CD14-positive monocyte (primary cell): ENCODE measurements at places on chromosomes 3 and 15.

DNA sequence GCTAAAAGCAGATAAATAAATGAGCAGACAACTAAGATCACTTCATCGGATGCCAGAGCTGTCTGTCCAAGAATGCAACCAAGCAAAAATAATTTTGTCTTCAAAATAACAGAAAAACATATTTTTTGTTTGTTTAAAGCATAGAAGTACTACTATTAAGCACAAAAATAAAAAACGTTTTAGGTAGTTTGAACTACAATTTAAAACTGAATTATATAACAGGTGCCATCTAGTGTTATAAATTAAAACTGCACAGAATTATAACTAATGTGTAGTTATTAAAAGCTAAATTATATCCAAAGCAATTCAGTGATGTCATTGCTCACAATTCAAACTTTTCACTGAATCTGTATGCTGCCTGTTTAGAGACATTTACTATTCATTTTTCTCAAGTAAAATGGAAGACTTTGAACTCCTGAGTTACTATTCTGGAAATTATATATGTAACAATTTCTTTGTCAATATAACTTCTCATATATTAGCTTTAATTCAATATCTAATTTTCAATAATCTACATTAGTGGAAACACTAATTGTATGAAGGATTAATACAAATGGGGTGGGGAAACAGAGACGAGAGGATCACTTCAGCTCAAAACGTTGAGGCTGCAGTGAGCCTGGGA lies 29.5 kb downstream of the LINS1 start:
- peak; percentile 62 for DNase-seq

- DNase-seq, result no peak
Measured at GRCh38 chr3:185718736-185719593, 105.9 kb downstream of the IGF2BP2 start.

DNA sequence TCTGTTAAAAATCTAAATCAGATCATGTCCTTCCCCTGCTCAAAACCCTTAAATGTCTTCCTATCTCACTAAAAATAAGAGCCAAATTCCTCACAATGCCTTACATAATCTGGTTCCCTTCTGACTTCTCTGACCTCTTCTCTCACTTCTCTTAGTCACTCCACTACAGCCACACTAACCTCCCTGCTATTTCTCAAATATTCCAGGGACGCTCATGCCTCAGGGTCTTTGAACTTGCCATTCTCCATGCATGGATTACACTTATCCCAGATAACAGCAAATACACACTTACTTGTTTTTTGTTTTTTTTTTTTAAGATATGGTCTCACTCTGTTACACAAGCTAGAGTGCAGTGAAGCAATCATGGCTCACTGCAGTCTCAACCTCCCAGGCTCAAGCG lies 8.5 kb downstream of the TP53BP1 start:
- no peak for DNase-seq

GRCh38 chr3:17194116-17194515 lies 309.4 kb downstream of the PLCL2 start:
- DNase-seq, result no peak

DNA sequence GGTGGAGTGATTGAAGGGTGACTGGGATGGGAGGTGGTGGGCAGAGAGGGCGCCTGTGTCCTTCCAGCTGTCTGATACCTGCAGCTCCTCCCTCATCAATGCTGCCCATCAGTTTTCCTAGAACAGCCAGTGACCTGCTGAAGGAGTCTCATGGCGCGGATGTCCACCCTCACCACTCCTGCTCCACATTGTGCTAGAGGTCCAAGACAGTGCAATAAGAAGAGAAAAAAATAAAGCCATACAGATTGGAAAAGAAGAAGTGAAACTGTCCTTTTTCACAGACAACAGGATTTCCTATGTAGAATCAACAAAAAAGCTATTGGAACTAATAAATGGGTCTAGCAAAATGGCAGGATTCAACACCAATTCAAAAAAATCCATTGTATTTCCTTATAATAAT lies 7.4 kb downstream of the ZDHHC19 start:
- DNase-seq, result peak; percentile 47

DNA sequence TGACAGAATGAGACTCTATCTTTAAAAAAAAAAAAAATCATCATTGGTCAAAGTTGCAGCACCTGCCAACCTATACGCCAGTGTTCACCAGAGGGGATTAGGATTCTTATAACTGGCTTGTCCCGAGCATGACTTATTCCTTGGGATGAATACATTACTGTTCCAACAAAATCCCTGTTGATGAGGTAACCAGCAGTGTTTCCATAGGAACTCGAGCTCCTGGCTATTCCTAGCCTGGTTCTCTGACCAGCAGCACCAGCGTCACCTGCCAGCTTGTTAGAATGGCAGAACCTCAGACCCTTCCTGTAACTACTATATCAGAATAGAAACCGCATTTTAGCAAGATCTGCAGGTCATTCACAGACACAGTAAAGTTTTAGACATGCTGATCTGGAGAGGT lies 364.4 kb downstream of the PTPRG start:
- no peak for DNase-seq

DNA sequence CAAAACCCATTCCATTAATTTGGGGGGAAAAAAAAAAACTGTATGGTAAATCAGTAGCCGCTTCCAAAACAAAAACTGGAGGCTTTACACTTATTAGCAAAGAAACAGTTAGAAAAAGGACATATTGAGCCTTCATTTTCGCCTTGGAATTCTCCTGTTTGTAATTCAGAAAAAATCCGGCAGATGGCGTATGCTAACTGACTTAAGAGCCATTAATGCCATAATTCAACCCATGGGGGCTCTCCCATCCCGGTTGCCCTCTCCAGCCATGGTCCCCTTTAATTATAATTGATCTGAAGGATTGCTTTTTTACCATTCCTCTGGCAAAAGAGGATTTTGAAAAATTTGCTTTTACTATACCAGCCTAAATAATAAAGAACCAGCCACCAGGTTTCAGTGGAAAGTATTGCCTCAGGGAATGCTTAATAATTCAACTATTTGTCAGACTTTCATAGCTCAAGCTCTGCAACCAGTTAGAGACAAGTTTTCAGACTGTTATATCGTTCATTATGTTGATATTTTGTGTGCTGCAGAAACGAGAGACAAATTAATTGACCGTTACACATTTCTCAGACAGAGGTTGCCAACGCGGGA lies 9.4 kb upstream of the RPL24 start:
- peak; percentile 56 for DNase-seq

- DNase-seq, result peak; percentile 57
Measured at GRCh38 chr3:105907777-105908176, 39.0 kb upstream of the CBLB start.

DNA sequence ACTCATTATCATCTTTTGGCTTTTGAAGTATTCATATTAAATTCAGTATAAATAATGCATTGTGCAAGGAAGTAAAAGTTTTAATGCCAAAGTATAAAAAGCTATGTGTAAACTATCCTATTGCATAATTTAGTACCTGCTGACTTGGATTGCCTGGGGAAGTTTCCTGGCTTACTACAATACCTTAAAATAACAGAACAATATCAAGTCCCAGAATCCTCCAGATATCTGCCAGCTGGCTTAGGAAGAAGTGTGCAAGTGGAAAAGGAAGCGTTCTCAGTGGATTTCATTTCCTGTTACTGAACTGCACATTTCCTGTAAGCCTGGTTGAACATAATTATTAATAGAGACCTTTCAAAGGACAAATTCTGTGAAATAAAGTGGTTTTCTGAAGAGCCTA lies 236.7 kb downstream of the ADAMTSL3 start:
- no peak for DNase-seq

DNA sequence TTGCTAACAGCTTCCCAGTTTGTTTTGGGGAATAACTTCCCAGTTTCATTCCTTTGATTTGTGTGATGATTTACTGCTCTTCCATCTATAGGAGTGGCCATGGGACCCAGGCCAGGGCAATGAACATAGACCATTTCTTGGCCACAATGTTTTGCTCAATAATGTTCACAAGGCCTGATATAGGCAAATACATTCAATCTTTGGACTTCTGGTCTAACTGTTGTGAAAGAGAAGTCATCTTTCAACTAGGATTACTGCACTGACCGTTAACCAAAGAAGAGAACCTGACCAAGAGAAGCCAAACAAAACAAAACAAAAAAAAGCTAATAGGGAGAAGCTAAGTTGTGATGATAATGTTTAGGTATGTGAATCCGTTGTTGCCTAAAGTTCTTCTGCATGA lies 221.8 kb upstream of the SUCLG2 start:
- DNase-seq, result no peak

DNA sequence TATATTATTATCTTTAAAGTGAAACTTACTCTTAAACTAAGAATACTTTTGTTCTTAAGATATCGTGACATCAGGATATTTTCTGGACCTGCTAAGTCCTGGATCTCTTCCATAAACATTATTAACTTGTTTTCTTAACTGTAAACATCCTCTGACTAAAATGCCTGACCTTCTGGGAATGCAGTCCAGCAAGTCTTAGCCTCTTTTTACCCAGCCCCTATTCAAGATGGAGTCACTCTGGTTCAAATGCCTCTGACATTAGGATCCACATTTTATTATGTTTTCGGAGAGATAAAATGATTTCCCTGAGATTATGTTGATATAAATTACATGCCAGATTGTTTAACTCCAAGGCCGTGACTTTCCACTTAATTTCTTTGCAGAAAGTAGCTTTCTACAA lies 37.6 kb downstream of the OSTN start:
- DNase-seq, result no peak

- DNase-seq, result no peak
Measured at GRCh38 chr15:100049936-100050876, 291.6 kb downstream of the ADAMTS17 start.

DNA sequence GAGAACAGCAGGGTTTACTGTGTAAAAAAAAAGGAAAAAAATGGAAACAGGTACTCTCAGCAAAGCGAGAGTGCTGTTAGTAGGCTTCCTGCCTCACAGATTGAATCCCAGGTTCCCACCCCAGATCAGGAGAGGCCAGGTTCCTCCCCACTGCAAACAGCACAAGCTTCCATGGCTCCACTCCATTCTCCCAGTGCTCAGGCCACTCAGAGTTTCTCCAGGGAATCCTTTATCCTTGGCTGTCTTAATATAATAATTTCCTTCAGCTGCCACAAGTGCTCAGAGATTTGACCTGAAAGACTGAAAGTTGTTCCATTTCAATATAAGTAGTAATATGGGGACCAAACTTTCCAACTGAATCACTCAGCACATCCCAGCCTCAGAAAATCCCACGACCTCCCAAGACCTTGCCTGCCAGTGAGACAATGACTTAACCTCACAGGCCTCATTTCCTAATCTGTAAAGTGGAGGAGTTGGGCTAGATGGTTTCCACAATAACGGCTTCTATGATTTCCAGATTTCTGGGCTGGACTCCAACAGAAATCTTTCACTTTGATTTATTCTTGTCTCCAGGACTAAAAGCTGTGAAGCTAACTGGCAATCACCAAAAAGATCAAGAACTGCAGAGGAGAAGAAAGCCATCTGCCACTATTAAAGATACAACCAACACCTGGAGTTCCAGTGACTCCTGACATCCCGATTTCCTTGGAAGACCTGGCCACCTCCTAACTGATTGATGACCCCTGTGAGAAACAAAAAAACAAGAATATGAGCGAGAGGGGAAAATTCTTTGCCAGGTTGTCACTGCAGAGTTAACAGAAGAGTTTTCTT lies 289.5 kb downstream of the NEK10 start:
- no peak for DNase-seq

DNA sequence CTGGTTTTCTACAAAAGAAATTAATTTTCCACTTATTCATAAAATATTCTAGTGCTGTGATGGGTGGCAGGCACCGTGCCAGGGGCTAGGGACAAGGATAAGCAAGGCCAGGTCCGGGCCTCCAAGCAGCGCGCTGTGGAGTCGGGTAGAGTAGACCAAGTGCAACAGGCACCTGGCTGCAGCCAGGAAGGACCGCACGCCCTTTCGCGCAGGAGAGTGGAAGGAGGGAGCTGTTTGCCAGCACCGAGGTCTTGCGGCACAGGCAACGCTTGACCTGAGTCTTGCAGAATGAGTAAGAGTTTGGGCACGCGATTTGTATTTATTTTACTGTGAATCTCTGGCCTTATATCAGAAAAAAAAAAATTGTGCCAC lies at the start of gene CASR:
CASR (plus strand) TSS at position 148 of the 372 bp plus-strand sequence. CDS start 70,522 bp downstream, outside the sequence.
- DNase-seq, result peak; percentile 6

GRCh38 chr15:41291065-41291631 lies 41.2 kb downstream of the OIP5 start:
- DNase-seq, result peak; percentile 84

DNA sequence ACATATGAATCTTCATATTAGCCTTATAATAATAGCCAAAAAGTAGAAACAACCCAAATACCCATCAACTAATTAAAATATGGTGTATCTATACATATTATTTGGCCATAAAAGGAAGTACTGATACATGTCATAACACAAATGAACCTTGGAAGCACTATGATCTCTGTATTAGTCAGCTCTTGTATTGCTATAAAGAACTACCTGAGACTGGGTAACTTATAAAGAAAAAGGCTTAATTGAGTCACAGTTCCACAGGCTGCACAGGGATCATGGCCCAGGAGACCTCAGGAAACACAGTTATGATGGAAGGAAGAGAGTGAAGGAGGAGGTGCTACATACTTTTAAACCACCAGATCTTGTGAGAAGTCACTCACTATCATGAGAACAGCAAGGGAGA lies 16.0 kb upstream of the CCR2 start:
- DNase-seq, result no peak

DNA sequence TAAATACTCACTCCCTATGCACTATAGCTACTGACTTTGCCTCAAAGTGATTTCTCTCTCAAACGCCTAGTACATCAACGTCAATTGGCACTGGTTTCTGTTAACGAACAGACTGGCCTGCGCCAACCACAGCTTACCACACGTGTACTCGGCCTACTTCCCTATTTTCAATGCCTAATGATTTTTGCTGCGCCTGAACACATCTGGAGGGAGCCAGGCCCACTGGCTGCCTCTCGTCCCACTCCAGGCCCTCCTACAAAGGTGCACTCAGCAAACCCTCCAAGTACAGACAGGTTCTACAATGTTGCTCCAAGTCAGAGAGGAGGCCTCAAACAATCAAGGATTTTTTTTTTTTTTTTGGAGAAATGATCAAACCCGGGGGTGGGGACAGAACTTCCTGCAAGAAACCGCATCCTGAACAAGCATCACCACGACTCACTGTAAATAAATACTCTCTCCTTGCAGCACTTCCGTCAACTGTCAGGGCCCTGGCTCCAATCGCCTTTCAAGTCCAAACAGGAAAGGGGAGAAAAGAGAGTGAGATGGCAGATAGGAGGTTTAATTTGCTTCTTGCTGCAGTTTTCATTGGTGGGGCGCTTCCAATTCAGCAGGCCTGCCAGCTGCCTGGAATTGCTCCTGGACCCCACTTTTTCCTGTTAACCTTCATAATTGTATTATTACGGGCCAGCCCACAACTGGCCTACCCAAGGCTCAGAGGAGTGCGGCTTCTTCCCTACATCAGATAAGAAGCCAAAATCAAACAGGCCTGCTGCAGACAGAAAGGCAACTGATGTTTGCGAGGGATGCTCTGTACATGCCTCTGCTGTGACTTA lies 139.3 kb downstream of the FOXP1 start:
- peak; percentile 87 for DNase-seq
